ENCODE measurements at places on chromosomes 2 and 18.

- DNase-seq, result no peak
Observed at GRCh38 chr2:183371545-183371944, 247.3 kb downstream of the NUP35 start.

DNA sequence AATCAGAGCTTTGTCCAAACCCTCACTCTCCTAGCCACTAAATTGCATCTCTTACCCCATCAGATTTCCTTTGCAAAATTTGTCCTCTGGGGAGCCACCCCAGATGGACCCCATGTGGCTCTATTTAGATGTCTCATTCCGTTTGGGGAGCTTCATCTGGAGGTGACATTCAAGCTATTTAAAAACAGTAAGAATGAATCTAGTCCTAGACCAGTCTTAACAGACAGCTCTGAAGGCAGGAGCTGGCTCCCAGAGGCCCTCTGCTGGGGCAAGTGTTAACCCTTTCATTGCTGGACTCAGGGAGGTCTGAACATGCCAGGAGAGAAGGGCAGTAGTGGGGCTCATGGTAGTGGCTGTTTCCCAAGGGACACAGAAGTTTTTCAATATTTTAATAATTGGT lies 59.2 kb downstream of the RPL37A start:
- DNase-seq, result no peak

- DNase-seq, result no peak
Observed at GRCh38 chr2:8119782-8120505, 561.9 kb upstream of the ID2 start.

DNA sequence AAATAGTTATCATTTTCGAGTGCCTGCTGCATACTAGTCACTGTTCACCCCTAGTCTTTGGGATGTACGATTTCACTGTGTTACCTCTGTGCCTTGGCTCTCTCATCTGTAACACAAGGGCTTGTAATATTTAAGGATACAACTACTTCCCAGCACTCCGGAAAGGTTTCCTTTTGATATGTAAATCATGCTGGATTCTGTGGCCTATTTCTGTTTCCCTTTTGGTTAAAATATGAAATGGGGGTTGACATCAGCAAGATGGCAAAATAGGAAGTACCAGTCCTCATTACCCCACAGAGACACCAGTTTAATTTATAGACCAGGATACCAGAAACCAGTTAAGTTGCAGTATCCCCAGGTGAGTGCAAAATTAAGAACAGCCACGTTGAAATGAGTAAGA lies 23.5 kb downstream of the PSMG2 start:
- no peak for DNase-seq

- DNase-seq, result no peak
Observed at GRCh38 chr2:121377646-121378045, 92.6 kb upstream of the TFCP2L1 start.

DNA sequence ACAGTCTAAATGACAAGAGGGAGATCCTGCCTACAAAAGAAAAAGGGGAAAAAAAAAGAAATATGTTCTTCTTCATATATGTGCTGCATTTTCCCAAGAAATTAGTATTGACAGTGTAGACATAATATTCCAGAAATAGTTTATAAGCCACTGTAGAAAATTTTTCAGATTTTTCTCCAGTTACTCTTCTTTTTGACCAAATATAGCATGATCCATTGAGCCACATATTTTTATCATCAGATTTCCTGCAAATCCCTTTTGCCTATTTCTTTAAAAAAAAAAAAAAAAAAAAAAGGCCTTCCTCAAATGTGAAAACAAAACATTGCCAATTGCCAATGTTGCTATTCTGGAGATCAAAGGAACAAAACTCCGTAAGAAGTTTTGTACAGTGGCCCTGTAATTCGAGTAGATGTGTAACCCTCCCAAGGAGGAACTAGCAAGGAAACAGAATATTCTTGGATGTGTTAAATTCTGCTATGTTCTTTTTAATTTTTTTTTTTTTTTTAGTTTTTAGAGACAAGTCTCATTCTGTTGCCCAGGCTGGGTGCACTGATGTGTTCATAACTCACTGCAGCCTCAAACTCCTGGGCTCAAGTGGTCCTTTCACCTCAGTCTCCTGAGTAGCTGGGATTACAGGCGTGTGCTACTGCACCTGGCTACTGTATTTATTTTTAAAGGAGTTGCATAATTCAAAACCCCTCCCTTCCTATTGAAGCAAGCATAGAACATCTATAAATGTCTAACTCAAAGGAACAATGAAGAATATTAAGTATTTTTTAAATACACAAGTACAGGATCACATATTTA lies 12.5 kb upstream of the CABYR start:
- DNase-seq, result no peak

- no peak for DNase-seq
Observed at GRCh38 chr18:46416706-46417638, 240.0 kb downstream of the LOXHD1 start.

DNA sequence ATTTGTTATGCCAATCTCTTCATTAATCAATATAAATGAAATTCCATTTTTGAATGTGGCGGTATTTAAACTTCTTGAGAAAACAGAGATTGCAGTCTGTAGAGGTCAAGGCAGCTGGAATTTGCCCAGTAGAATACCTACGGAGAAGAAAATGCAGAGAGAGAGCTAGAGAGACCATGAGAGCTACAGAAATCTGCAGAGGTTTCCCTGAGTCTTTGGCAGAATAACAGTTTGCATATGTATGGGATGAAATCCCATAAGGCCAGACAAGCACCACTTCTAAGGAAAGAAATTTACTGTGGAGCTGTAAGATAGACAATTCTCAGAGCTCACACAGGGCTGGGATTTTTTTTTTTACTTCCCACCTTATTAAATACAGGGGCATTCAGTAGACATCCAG lies 23.6 kb upstream of the TMEFF2 start:
- DNase-seq, result no peak

GRCh38 chr2:138060301-138060635 lies 96.0 kb downstream of the HNMT start:
- no peak for DNase-seq
